ENCODE measurements at places on chromosomes 7 and 10. TPM values are rescaled to one million over a fixed set of nuclear protein-coding genes. Genes with fewer than 3 reads are reported as not detected.

TUBAL3 gene
- total RNA-seq, result not detected

SORCS1 gene
- not detected for total RNA-seq

PTPN20 gene
- not detected for total RNA-seq

FAM25G gene
- not detected for total RNA-seq

CHN2 gene
- total RNA-seq, result not detected

SHOC2 gene
- total RNA-seq, result 50.7 TPM

PLXNA4 gene
- total RNA-seq, result 0.15 TPM

DYNC1I1 gene
- not detected for total RNA-seq

HOXA10 gene
- not detected for total RNA-seq

SERPINE1 gene
- total RNA-seq, result 0.36 TPM

PLXDC2 gene
- total RNA-seq, result not detected

PTF1A gene
- total RNA-seq, result not detected

SND1 gene
- total RNA-seq, result 292 TPM

SNCG gene
- 0.56 TPM for total RNA-seq

NKX1-2 gene
- total RNA-seq, result not detected
